ENCODE measurements at places on chromosomes 2 and 18.

DNA sequence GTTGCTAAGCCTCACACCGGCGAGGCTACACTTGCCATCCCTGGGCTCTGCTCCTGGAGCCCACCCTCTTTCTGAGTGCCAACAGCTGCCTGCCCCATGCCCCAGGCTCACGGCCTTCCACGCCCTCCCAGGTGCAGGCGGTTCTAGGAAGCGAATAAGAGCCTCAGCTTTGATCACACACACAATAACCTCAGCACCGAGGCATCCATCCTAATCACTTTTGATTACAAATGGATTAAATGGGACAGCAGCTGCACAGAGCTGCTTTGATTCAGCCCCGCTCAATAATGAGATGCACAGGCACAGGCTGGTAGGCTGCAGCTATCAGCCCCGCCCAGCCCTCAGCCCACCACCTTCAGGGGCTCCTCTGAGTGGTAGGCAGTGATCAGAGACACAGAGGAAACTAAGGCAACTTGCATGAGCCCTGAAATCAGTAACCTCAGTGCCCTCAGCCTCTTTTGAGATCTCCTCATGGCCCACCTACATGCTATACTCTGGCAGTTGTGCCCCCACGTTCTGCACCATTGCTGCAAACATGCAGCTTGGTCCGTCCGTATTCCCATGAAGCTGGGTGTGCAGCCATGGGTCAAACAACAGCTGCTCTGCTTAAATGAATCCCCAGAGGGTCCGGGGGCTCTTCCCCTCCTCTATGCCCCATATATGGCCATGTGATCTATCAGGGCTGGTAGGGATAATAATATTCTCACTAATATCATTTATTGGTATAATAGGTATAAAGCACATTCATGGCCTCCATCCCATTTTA lies 171.4 kb downstream of the SETBP1 start:
- DNase-seq: no peak

DNA sequence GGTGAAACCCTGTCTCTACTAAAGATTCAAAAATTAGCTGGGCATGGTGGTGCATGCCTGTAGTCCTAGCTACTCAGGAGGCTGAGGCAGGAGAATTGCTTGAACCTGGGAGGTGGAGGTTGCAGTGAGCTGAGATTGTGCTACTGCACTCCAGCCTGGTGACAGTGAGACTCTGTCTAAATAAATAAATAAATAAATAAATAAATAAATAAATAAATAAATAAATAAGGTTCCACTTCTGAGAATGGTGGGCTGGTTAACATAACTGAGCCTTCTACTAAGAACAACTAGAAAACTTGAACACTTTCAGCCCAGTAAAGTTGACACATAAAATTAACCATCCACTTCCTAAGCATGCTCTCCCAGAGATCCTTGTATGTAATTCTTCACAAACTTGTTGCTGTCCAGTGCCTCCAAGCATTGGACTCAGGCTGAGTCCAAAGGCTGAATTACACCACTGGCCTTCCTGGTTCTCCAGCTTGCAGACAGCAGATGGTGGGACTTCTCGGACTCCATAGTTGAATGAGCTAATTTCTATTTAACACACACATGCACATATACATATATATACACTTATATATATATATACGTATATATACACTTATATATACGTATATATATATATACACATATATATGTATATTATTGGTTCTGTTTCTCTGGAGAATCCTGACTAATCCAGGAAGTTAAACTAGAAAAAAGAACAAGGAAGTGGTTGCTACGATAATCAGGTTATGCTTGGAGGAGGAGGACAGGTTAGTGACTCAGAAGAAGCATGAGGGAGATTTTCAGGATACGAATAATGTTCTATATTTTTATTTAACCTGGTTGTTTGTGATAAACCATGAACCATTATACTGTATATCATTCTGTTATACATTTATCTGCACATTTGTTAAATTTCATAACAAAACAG lies 348.8 kb downstream of the METTL4 start:
- DNase-seq: no peak

GRCh38 chr2:230903231-230904150 lies 21.6 kb downstream of the GPR55 start:
- DNase-seq: no peak

DNA sequence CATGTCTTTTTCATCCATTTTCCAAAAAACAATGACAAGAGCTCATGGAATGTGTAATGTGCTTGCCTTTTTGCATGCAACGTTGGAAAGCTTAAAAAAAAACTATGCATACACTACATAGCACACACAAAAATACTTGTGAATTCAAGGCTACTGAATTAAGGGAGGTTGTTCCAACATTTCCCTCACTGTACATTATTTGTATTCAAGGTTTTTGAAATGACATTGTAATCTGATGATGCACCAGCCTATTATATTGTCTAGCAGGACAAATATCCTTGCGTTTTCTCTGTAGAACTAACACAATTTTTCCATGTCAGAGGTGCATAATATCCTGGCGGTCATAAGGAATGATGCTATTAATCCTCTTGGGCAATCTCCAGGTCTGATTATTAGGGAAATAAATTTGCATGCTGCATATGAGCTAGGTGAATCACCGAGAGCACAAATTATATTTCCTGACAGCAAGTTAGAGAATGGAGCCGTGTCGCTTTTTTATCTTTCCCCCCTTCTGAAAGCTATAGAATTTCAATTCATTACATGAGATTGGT lies 836.9 kb upstream of the FANCL start:
- no peak for DNase-seq

DNA sequence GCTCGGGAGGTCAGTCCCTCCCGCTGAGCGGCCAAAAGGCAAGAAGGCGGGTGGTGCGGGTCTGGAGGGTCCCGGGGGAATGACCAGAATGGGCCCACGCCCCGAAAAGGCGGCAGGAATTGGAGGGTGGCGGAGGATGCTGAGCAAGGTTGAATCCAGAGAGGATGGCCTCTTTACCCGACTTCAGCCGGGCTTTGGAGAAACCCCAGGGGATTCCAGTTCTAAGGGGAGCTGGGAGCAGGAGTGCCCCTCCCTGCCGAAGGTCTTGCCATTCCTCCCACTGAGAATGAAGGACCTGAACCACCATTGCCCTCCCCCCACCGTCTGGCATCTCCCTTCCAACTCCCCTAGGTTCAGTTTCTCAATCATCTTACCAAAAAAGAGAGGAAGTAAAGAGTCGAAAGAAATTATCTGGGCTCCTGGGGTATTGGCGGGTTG lies 38.9 kb upstream of the ATP6V1B1 start:
- DNase-seq: no peak

DNA sequence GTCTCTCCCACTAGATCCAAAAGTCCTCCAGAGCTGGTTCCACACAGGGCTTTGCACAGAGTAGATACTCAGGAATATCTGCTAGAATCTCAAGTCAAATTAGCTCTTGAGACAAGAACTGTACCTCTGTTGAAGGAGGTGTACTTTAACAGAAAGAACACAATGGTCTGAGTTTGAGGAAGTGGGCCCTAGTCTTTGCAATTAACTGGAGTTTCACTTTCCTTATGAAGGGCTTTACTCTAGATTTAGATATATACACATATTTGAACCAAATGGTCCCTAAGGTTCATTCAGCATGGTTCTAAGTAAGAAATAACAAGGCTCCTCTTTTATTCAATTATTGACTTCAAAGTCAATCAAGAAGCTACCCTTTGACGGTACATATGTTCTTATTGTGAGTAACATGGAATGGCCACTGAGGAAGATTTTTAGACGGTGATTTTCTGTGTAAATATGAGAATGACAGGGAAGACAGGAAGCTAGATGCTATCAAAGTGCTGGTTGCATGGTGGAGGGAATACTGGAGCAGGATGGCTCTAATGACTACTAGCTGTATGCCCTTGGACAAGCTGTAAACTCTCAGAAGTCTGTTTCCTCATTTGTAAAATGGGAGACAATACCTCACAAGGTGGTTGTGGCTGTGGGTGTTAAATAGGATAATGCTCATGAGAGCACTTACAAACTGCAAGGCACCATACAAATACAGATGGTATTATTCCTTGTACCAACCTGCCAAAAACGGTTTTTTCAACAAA lies 73.5 kb upstream of the SERTAD2 start:
- DNase-seq: no peak

GRCh38 chr2:168210895-168211570 lies 36.4 kb downstream of the STK39 start:
- DNase-seq: no peak

GRCh38 chr2:231102772-231103171 lies 22.1 kb downstream of the HTR2B start:
- DNase-seq: no peak

- peak; percentile 11 for DNase-seq
Measured at GRCh38 chr2:234606896-234607295, 110.0 kb upstream of the ARL4C start.

DNA sequence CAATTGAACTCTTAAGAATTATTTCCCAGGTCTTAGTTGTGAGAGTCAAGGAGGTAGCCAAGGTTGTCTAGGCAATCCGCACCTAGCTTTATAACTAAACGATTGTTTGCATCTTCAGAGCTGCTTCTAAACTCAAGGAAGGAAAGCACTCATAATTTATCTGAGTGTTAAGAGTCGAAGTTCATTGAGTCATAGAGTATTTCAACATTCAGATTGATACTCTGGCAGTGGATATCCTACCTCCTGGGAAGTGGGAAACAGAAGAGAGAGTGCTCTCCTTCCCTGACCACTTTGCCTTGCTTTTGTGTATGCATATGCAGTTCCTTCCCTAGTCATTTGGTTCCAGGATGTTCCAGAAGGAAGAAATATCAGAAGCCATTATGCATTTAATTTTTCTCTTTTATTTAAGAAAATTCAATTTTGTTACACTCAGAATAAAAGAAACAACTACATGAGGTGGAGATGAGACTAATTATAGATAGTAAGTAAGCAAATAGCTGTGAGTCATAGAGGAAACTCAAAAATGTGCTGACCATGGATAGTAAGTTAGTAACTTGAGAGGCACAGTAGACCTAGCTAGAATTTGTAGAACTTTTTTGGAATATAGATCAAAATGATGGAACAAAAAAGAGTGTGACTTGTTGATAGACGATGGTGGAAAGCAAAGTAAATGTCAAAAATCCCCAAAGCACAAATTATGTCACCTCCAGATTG lies 35.4 kb upstream of the FSHR start:
- no peak for DNase-seq

GRCh38 chr2:236938126-236938525 lies 147.6 kb upstream of the COPS8 start:
- no peak for DNase-seq

GRCh38 chr2:134714228-134714627 lies 4.6 kb downstream of the TMEM163 start:
- no peak for DNase-seq

DNA sequence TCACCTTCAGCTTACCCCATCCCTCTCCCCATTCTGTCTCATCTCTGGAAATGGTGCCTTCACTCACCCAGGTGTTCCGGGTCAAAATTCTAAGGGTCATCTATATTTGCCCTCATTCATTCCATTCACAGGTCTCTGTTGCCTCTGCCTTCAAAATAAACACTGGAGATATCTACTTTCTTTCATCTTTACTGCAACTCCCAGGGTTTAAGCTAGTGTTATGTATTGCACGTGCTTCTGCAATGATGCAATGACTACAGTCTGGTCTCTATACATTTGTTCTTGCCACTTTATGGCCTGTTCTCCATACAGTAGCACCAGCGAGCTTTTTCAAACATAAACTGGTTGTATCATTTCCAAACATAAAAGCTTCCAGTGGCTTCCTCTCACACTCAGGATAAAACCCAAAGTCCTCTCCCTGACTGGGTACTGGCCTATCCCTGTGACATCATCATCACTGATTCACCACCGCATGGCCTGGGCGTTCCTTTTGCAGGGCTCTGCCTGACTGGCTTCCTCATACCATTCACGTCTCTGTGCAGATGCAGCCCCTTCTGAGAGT lies 14.3 kb downstream of the DSG2 start:
- DNase-seq: no peak

- DNase-seq: no peak
Measured at GRCh38 chr2:57855212-57855611, 191.4 kb upstream of the VRK2 start.

GRCh38 chr2:220198896-220199295 lies 571.5 kb downstream of the SLC4A3 start:
- no peak for DNase-seq

DNA sequence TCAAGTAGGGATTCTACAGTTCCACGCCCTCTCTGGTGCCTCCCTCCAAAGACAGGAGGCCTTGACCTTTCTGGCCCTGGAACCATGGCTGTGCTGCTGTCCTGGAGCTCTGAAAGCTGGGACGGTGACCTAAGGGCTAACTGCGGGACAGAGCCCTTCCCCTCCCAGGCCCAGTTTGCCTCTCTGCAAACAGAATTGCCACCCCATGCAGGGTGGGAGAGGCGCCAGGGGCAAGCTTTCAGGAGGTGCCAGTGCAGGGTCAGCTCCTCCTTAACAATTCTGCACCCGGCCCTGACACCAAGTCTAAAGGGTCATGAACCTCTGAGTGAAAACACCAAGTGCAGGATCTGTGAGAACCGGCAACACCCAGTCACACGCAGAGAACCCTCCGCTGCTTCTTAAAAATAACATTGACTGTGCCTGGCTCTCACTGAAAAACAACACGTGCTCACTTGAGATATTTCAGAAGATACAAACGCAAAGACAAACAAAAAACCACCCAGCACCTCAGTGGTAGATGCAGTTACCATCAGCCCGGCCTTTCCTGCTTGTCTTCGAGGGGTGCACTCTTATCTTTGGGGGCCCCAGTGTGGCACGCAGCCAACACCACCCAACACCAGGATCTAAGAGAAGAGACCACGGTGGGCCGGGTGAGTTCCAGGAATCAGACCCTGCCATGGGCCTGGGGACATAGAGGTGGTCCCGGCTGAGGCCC lies 1.1 kb upstream of the SNED1 start:
- DNase-seq: no peak

DNA sequence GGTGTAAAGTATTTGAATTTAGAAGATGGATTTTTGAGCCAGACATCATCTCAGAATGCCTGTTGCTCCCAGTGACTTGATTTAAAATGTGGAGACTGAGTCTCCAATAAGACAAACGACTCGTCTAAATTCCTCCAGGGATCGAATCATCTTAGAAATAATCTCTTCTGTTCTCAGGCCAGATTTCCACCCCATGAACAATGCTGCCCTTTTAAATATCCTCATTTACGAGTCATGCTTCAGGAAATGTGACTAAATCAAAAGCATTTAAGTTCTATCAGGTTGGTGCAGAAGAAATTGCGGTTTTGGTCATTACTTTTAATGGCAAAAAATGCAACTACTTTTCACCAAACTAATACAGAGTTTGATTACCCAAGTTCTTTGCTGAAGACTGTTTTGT lies 684.6 kb upstream of the SOX11 start:
- no peak for DNase-seq

GRCh38 chr2:171347591-171348032 lies 86.2 kb downstream of the METTL8 start:
- no peak for DNase-seq

GRCh38 chr2:121368836-121369235 lies 83.8 kb upstream of the TFCP2L1 start:
- no peak for DNase-seq

- DNase-seq: no peak
Measured at GRCh38 chr2:240990726-240991377, 7.6 kb upstream of the SNED1 start.

- DNase-seq: no peak
Measured at GRCh38 chr2:226524381-226524843, 275.2 kb downstream of the IRS1 start.

- no peak for DNase-seq
Measured at GRCh38 chr18:24500766-24501165, 40.3 kb downstream of the HRH4 start.
